NCI-H1105 (cell line): ENCODE measurements at places on chromosomes 12 and 14.

- DNase-seq, result no peak
Measured at GRCh38 chr12:98912401-98912974, 267.4 kb downstream of the APAF1 start.

- DNase-seq, result no peak
Measured at GRCh38 chr12:64411427-64411826, 7.2 kb downstream of the XPOT start.

GRCh38 chr12:1436015-1436414, 158.4 kb downstream of the FBXL14 start:
- DNase-seq, result no peak

DNA sequence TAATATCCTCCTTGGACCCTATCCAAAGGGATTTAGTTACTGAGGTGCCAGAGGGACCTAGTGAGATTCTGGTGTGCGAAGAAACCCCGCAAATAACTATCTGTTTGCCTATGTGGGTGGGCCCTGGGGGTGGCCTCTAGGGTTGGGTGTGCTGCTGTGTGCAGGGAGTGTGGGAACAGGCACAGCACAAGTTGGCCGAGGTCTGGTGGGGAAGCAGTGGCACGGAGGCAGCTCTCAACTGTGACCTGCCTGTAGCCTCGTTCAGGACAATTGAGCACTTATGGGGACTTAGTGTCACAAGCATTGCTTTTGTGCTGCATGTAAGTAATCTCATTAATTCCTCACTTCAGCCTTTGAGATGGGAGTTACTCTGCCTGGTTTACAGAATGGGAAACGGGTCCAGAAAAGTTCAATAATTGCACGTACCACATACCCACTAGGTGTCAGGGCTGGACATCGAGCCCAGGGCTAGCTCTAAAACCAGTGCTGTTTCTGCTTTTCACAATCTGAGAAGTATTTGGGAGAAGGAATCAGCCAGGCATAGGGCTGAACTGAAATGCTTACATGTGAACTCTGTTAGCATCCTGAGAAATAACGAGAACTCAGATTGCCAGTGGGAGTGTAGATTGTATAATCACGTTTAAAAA, 58.8 kb downstream of the TECPR2 start:
- DNase-seq, result no peak

DNA sequence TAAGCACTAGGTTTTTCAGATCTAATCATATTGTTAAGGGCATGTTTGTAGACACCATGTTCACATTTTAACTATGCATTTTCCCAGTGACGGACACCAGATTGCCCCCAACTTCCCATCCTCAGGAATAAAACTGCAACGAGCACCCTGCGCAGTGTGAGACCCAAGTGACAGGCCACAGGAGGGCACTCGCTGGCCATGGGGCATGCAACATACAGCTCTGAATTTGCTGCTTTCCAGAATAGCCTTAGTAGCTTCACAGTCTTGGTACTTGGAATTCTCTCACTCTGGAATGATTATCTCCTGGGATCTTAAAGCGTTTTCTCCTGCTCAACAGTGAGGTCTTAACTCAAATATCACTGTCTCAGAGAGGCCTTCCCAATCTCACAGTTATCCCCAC, 972 bp upstream of the DDX47 start:
- DNase-seq, result no peak

DNA sequence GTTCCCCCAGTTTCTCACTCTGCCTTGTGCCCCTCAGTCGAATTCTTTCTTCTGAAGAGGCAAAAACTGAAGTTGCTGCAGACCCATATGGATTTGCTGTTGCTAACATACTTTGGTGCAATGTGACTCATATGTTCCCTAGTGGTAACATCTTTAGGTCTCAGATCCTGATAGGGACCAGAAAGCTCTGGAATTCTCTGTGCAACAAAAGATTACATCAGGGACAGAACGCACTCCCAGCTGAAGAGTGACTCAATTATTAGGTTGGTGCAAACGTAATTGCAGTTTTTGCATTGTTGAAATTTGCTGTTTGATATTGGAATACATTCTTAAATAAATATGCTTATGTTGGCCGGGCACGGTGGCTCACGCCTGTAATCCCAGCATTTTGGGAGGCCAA, 8.2 kb upstream of the DHRS2 start:
- no peak for DNase-seq

- DNase-seq, result no peak
Measured at GRCh38 chr14:50064993-50065392, 51.4 kb downstream of the VCPKMT start.

- no peak for DNase-seq
Measured at GRCh38 chr14:44895716-44896115, 66.0 kb downstream of the KLHL28 start.

DNA sequence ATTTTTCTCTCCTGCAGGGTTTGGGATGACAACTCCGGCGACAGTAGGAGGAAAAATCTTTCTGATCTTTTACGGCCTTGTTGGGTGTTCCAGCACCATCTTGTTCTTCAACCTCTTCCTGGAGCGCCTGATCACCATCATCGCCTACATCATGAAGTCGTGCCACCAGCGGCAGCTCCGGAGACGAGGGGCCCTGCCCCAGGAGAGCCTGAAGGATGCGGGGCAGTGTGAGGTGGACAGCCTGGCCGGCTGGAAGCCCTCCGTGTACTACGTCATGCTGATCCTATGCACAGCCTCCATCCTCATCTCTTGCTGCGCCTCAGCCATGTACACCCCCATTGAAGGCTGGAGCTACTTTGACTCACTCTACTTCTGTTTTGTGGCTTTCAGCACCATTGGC, 72.3 kb upstream of the PSMC1 start:
- no peak for DNase-seq

DNA sequence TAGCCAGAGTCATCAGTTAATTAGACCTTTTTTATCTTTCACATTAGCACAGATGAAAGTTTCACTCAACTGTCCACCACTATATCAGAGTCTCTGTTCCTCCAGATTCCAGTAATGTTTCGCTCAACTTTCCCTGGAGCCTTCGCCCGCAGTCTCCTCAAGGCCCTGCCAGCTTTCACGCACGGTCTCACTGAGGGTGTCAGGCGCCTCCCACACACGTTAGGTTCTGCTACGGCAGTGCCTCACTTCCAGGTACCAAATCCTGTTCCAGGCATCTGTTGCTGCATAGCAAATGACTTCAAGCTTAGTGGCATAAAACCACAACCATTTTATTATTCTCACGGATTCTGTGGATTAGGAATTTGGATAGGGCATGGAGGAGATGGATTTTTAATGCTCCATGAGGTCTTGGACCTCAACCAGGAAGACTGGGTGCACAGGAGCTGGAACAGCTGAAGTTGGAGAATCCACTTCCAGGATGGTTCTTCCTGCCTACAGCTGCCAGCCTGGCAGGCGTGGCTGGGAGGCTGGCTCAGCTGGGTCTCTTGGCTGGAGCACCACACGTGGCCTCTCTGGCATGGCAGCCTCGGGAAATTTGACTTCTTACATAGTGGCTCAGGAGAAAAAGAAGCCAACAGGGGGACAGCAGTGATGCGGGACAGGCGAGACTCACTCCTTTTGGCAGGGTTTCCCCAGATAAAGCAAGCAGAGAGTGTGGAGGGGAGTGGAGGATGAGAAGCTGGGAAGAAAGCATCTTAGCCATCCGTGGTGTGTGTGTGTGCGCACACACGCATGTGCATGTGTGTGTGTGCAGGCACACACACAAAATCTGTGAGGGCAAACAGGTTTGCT, 21.3 kb upstream of the BCDIN3D start:
- no peak for DNase-seq

DNA sequence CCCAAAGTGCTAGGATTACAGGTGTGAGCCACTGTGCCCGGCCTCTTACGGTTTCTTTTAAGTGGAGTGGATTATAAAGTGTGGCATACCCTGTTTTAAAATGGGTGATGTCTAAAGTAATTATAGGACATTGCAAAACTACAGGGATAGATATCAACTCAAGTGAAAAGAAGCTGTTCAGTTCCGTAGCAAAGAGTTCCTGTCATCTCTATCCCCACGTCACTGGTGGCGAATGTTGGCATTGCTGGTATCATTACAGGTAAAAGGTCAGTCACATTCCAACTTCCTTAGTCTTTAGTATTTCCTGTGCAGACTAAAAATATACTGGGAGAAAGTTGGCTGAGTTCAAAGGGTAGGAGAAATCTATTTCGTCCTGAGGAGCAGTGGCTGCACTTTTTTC, 95.6 kb upstream of the SLC38A2 start:
- no peak for DNase-seq

DNA sequence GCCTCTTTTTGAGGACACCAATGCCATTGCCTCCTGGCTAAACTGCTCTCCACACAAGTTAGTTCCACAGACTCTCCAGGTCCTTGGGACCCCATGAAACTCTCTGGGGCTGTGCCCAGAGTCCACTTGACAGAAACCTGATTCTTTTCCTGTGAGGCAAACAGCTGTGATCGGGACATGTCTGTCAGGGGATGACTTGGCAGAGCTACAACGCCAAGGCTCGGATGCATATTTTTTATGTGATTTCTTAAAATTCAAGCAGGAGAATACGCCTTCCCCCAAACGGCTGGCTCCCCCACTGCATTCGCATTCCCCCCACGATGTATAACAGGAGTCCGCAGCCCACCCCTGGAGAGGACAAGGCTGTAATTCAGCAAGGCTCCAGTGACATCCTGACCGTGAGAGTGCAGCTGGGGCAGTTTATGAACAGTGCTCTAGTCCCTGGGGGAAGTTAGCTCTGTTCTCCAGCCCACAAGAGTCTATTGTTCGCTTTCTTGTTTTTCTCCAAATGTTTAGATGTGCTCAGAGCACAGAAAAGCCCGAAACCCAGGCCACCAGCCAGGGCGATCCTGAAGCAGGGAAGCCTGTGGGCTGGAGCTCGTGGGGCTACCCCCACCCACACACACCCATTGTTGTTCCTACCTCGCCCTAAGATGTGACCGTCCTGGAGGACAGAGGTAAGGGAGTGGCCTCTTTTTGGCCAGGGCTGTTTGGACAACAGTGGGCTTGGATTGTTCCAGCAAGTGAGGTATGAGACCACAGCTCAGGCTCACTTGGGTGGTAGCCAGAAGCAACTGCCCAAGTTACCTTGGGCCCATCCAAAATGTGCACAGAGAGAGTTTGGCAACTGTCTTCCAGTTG, 159.5 kb downstream of the ZFP36L1 start:
- DNase-seq, result no peak

DNA sequence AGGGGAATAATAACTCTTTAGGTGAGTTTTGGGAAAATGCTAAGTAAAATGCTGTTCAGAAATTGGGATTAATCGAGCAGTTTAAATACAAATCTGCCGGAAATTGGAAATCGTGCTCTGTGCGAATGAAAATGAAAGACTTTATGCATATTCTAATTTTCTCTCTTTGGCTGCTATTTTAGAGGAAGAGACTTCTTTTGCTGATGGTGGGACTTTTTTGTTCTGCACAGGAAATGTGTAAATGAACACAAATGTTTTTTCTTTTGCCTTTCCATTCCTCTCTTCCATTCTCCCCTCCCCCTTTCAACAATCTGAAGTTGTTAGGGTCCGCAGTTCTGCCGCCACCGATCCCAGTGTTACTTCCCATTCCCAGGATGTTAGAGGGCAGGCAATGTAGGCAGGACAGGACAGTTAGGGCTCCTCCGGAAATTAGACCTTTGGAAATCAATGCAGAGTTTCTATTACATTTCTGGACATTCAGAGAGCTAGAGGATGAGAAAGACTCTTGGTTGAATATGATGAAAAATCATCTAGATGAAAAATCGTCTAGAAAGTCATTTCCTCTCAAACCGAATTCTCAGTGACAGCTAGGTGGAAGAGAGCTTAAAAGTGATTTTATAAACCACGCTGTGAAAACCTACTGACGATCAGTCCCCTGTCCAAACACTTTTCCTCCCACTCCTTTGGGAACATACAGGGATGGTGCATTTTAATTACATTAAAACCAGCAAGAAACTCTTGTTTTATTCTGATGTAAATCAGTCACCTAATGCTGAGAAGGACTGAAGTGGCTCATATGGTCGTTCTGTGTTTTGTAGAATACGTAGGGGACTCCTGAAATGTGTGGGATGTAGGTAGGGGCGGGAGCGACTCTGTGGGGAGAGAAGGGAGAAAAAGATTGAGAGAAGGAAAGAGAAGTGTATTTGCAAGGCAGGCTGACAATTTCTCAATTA, 17.8 kb downstream of the FOXG1 start:
- no peak for DNase-seq

DNA sequence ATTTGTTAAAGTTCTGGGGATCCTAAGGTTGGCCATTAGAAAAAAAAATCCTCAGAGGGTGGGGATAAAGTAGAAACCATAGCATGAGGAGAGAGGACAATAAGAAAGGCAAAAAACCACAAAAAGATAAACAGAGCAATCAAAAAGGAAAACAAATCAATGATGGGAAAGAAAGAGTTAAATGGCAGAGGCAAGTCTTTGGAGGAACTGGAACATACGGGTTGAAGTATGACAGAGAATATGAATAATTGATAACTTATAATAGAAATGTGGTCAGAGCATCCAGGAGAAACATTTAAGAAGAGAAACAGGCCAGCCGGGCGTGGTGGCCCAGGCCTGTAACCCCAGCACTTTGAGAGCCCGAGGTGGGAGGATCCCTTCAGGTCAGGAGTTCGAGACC, 17.8 kb upstream of the SALL2 start:
- no peak for DNase-seq

DNA sequence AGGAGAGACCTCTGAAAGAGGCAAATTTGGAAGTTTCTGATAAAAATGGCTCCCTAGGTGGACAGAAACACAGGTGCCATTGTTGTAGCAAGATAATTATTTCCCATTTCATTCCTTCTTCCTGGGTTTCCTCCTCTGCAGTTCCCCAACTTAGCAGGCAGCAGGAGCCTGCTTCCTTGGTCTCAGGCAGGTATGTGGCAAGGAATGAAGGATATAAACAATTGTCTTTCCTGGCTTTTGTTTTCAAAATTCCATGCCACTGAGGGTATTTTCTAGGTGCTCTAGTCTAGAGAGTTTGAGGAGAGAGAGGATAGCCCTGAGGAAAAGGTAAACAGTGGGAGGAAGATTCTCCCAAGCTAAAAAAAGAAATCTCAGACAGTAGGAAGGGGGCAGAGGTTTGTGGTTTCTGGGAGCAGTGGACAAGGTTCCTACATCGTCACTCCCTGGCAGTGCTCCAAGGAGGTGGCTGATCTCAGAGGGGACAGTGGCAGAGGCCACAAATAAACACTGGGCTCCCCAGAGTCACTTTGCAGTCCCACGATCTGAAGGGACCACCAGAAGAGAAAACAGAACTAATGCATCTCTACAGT, 82.6 kb upstream of the IGF1 start:
- no peak for DNase-seq

DNA sequence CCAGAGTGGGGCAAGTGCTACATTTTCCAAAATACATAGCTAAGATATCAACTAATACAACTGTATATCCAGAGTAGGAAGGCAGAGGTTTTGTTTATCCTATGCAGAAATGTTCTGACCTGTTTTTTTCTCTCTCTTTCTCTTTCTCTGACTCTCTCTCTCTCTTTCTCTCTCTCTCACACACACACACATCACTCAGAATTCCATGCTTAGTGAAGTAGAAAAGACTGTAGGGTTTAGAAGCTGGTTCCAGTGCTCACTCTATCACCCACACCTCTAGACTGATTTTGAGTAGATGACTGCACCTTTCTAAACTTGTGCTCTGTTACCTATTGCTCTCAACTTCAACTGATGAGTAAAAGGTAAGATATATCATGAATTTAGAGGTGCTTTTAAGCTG, 356.7 kb downstream of the LRIG3 start:
- no peak for DNase-seq
